ENCODE measurements at places on chromosomes 7 and 10.

- ATAC-seq: no peak
Observed at GRCh38 chr10:72258617-72259016, 15.1 kb upstream of the DDIT4 start.

- peak; percentile 21 for ATAC-seq
Observed at GRCh38 chr7:27154901-27155815, 1.3 kb downstream of the HOXA7 start.

DNA sequence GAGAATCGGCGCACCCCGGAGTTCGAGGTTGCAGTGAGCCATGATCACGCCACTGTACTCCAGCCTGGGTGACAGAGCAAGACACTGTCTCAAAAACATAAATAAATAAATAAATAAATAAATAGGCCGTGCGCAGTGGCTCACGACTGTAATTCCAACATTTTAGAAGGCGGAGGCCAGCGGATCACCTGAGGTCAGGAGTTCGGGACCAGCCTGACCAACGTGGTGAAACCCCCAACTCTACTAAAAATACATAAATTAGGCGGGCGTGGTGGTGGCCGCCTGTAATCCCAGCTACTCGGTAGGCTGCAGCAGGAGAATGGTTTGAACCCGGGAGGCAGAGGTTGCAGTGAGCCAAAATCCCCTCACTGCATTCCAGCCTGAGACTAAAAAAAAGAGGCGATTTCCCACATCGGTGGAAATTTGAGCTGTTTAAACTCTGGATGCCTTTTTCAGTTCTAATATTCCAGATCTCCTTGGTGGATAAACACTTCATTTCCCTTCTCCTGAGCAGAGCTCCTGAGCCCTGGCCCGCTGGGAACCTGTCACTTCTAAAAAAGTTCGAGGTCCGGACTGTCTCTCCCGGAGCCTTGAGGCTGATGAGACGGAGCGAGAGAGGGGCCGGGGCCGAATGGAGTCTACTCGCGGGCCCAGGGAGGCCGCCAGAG lies 2.0 kb upstream of the NFKB2 start:
- ATAC-seq: no peak

GRCh38 chr7:27520815-27521790 lies 141.6 kb downstream of the HIBADH start:
- ATAC-seq: no peak

DNA sequence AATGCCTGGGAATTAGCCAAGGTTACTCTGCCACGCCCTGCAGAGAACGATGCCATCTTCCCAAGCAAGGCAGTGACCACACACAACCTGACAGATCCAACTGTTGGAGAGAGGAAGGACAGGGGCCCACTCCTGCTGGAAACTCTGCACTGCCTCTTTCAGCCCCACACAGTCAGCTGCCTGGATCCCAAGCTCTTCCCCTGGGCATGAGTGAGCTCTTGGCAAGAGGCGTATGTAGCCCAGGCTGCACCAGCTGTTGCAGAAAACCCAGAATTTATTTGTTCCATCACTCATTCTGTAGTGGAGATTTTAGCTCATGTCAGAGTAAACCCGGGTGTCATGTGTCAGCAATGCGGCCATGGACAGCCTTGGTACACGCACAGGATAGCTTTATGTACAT lies 135.1 kb upstream of the TRIM24 start:
- ATAC-seq: no peak

DNA sequence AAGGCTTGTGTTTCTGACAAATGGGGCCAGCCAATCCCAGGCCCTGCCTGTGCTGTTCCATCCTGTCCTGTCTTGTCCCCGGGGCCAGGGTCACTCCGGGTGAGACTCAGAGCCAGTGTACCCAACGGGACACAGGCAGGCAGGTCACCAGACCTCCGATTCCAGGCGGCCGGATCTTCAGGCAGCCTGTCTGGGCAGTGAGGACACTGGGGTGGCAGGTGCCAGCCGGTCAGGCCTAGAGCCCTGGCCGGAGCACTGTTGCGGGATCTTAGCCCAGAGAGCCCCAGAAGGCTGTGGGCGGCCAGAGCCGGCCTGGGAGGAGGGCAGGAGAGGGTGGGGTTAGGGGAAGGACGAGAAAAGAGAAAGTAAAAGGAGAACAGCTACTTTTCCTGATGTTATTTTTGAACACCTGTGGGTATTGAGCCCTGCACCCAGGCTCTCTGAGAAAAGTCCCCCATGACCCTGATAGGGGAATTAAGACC lies 134.3 kb upstream of the TNRC18 start:
- peak; percentile 1 for ATAC-seq

- ATAC-seq: peak; percentile 70
Observed at GRCh38 chr10:11687357-11687771, 54.8 kb upstream of the ECHDC3 start.

DNA sequence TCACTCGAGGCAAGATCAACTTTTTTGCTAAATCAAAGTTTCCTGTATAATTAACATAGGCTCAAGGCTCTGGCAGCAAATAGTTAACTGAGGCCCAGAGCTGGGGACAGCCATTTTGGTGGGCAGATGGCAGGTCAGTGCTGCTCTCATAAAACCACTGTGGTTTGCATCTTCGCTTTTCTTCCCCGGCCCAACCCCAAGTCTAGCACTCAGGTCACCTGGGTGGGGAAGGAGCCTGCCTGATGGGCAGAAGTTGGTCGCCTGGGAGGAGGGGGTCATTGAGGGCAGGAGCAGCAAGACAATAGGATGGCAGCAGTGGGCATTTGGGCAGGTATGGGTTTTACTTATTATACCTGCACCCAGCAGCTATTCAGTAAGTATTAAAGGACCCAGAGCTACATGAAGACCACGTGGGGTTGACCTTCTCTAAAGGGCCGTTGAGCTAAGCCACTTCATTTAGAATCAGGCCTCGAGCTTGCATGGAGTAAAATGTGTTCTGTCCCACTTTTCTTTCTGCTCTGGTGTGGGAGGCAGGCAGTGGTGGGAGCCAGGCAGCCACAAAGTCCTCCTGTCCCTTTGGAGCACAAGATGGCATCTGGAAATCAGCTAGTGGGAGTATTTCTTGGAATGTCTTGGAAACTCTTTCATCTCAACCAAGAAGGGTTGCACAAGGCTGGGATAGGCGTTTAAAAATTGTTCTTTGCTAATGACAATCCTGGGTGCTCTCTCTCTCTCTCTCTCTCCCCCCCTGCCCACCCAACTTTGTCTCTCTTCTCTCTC lies 133.4 kb downstream of the SPAG6 start:
- no peak for ATAC-seq

- ATAC-seq: no peak
Observed at GRCh38 chr10:119399466-119399865, 143.1 kb downstream of the RGS10 start.

GRCh38 chr10:86540016-86540415 lies 18.4 kb upstream of the WAPL start:
- no peak for ATAC-seq
